ENCODE measurements at places on chromosomes 4 and X.

GRCh38 chr4:146450524-146450923, 71.2 kb downstream of the SLC10A7 start:
- no peak for DNase-seq

DNA sequence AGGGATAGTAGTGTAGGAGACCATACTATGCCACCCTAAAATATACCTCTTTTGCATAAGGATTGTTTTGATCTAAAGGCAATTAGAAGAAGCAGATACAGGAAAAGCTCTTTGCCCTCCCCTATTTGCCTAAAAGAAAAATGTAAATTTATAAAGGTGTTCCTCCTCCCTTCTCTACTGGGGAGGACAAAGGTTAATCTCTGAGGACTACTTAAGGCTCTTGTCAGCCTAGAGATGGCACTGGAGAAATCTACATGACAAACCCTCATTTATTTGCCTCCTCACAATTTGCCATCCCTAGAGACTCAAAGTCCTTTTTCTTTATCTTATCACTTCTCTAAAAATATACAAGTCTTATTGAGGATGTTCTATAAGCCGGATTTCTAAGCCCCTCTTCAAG, 1021.8 kb downstream of the STPG2 start:
- DNase-seq, result no peak

DNA sequence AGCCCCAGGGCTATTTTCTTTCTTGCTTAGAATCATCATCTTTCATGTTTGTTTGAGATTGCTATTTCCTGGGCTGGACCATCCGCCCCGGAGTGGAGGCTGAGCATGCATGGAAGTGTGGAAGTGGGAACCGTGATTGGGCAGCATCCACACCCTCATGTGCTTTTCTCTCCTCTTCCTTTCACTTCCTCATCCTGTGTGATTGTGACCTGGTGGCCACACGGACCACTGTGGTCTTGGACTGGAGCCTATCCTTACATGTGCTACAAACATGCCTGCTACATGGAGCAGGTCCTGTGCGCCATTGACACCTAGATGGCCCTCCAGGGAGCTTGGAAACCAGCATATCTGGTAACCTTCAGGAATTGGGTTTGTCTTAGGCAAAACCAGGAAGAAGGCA, 175.9 kb upstream of the LCORL start:
- DNase-seq, result no peak

DNA sequence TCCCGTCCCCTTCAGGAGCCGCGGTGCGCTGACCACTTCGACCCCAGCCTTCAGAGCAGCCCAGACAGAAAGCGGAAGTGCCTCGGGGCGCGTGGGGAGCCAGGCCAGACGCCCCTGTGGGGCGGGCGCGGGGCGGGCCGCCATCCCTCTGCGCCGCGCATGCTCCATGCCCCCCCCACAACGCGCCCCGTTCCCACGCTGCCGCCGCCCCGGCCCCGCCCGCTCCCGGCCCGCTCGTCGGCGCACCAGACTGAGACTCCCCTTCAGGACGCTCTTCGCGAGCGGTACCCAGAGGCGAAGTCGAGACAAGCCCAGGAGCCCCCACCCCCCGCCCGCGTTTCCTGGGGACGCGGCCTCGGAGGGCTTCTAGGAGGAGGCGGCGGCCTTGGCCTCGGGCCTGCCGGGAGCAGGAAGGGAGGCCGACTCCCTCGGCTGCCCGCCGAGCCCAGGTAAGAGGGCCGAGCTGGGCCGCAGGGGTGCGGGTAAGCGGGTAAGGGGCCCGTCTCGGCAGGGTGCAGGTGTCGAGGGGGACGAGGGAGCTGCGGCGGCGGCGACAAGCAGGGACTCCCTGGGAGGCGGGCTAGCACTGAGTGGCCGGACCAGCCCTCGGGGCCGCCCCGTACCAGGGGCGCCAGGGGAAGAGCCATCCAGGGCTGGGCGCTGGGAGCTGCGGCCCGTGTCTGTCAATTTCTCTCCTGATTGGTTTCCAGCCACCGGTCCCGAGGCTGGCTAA, at the start of gene ZFP92:
TSS of gene ZFP92 (plus strand) at position 218 of the 733 bp plus-strand sequence. CDS start 6,851 bp downstream, outside the sequence.
- no peak for DNase-seq

GRCh38 chrX:120429776-120430540, 39.1 kb downstream of the LAMP2 start:
- DNase-seq, result no peak

DNA sequence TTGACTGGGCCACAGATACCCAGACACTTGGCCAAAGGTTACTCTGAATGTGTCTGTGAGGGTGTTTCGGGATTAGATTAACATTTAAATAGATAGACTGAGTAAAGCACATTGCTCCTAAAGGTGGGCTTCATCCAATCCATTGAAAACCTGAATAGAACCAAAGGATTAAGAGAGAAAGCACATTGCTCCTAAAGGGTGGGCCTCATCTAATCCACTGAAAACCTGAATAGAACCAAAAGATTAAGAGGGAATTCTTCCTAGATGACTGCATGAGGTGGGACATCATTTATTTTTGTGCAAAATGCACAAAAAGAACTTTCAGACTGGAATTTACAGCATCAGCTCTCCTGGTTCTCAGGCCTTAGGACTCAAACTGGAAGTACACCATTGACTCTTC, 351.2 kb upstream of the PCDH10 start:
- no peak for DNase-seq

DNA sequence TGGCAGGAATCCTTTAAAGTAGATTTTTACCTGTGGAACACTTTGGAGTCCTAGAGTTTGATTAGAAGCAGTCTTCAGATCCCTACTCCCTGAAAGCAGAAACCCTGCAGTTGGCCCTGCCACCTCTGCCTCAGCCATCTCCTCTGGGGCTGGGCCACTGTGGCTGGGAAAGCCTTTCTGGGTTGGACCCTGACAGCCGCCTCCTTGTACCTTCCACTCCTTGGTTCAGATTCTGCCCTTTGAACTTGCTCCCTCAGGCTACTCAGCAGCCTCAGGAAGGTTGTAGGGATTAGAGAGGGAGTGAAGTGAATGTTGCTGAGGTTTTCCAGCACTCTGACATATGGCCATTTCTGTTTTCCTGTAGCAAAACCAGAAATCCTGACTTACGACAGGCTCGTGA, 65.5 kb downstream of the KIT start:
- no peak for DNase-seq

DNA sequence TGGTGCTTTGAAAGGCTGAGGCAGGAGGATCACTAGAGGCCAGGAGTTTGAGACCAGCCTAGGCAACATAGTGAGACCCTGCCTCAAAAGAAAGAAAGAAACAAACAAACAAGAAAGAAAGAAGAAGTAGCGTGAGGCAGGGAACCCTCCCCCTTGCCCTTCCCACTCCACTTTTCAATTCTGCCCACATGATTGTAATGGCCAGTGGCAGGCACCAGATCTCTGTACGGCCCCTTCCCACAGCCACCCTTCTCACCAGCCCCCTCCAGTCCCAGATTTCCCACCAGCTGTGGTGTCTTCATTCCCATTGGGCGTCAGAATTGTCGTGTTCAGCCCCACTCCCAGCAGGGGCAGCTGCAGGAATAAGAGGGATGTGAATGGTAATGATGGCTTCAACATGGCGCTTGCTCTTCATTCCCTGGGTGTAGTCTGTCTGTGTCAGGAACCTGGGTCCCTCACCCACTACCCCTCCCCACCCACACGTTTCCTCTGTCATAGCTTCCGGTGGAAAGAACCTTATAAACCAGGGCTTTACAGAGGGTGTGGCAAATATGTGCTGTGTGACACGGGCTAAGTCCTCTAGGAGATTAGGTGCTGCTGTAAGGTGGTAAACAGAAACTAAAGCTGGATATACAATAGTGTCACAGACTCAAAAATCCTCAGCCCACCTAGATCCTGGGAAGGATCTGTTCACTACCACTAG, at the start of gene IL2RG:
TSS of gene IL2RG (minus strand) at position 437 of the 703 bp plus-strand sequence. CDS start at position 399, 38 bp downstream.
- DNase-seq, result no peak

DNA sequence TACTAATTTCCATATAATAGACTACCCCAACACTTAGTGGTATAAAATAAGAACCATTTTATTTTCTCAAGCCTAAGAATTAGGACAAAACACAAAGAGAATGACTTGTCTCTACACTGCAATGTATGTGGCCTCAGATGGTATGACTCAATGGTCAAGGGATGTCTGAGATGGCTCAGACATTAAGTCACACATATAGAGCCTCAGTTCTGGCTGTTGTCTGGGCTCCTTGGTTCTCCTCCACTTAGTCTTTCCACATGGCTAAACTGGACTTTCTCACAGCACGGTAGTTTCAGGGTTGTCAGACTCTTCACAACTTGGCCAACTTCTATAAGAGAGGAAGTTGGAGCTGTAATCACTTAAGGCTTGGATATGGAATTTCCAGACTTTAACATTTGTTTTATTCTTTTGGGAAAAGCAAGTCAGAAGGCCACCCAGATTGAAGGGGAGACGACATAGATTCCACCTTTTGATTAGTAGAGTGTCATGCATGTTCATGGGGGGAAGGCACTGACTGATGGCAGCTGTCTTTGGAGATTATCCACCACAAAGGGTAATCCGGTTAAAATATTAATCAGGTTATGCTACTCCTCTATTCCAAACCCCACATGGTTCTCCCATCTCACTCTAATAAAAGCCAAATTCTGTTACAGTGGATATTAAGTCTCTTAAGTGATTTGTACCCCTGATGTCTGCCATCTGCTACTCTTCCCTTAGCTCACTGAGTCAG, 9.4 kb downstream of the IL15 start:
- DNase-seq, result no peak

GRCh38 chr4:112288455-112288854, 2.8 kb upstream of the TIFA start:
- DNase-seq, result no peak

DNA sequence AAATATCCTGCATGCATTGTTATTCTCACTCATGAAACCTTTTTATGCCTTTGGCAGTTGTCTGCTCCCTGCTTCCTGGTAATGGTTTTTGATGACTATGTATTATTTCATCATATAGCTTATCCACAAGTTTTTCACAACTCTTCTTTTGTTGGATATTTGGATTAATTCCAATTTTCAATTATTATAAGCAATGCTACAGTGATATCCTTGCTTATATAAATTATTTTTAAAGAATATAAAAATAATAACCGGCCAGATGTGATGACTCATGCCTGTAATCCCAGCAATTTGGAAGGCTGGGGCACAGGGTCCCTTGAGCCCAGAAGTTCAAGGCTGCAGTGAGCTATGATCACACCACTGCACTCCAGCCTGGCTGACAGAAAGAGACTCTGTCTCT, 47.0 kb downstream of the ASIC5 start:
- DNase-seq, result no peak

DNA sequence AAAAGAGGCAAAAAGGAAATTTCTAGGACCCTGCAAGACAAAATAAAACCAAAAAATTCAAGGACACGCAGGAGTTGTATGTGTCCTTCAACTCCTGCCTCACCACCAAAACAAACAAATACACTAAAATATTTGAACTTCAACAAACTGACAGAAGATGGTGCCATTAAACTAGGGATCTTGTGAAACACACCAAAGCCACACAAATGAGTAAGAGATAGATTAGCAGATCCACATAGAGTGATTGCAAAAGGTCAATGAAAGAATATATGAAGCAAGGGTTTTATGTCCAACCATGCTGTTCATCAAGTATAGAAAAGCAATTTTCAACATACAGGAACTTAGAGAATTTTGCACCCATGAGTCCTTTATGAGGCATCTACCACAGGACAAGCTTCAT, 40.1 kb upstream of the SCML1 start:
- DNase-seq, result no peak

- DNase-seq, result no peak
These were observed 15.9 kb downstream of the HMGB2 start for GRCh38 chr4:173318240-173318639.

- no peak for DNase-seq
These were observed 1344.3 kb downstream of the ADGRL3 start for GRCh38 chr4:62544428-62544827.

GRCh38 chr4:70893790-70894189, 8.4 kb upstream of the MOB1B start:
- no peak for DNase-seq

- no peak for DNase-seq
These were observed 2.1 kb downstream of the JAKMIP1 start for GRCh38 chr4:6198278-6198677.

DNA sequence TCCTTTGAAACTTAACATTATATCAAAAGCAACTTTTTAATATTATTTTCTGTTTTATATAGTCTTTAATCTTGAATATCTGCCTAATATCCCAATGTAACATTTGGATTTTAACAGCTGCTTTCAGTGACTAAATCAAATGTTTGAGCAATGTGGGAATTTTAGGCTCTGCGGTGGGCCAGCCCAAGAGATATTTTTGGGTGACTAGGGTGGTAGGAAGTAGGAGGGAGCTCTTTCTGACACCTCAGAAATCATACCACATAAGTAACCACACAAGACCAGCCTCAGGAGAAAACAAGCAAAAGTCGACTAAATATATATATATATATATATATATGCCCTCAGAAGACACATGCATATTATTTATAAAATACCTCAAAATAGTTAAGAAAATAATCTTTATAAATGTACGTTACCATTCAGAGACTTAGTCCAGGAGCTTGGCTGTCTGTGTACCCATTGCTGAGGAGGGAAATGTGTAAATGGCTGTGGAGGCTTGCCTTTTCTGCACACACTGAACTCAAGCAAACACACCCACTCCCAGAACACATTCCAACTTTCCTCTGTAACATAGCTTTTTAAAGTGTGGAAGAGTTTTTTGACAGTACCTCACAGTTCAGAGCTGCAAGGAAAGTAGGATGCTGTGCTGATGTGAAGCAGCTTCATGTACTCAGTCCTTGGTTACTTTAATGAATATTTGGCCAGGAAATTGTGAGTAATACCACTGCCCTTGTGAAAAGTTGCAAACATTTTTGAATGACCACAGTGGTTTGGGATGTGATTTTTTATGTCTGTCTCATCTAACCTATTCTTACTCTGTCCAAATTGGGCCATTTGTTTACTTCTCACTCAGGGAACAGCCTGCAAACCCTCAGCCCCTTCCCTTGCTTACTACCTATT, at the start of gene RTL3:
TSS of gene RTL3 (minus strand) at position 484 of the 900 bp plus-strand sequence. CDS start 908 bp downstream, outside the sequence.
- DNase-seq, result no peak

GRCh38 chr4:144723471-144723870, 77.5 kb downstream of the HHIP start:
- no peak for DNase-seq
